ENCODE measurements at places on chromosomes 4 and X.

GRCh38 chr4:108742451-108743420, 20.1 kb downstream of the ETNPPL start:
- no peak for DNase-seq

DNA sequence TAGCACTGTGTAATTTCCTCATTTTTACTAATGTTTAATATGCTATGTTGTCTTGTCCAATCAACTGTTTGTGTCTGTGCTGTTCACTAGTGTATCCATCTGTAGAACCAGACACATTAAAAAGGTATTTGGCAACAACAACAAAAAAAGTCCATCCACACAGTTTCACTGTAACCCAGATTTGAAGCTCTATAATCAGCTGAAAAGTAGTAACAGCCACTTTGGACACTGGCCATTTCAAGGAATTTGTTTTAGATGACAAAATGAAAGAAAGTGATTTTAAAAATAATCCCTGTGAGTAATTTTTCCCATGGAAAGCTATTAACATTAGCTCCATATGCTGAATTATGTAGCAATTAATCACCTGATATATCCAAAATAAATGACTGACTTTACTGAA, 2.2 kb upstream of the FBXL5 start:
- DNase-seq = no peak

DNA sequence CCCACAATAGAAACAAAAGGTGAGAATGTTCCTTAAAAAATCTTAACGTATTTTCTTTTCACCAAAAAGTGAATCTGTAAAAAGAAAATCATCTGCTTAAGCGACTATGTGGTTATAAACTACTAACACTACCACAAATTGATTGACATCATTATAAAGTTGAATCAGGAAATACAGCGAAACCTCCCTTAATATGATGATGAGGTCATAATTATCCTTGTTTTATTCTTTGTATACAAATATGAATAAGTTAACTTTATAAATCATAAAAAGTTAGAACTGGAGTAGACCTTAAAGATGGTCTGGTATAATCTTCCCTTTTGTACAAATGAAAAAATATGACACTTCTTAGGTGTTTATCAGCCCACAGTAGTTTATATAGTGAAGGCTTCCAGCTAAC, 35.6 kb downstream of the NFKB1 start:
- no peak for DNase-seq

GRCh38 chrX:119423631-119424030, 24.5 kb downstream of the SLC25A43 start:
- peak; percentile 53 for DNase-seq

GRCh38 chrX:13307041-13307440, 12.8 kb downstream of the ATXN3L start:
- DNase-seq = no peak

GRCh38 chr4:121344098-121344497, 36.7 kb downstream of the QRFPR start:
- DNase-seq = no peak
